DMS153 (cell line): ENCODE measurements at places on chromosomes 6 and 20.

DNA sequence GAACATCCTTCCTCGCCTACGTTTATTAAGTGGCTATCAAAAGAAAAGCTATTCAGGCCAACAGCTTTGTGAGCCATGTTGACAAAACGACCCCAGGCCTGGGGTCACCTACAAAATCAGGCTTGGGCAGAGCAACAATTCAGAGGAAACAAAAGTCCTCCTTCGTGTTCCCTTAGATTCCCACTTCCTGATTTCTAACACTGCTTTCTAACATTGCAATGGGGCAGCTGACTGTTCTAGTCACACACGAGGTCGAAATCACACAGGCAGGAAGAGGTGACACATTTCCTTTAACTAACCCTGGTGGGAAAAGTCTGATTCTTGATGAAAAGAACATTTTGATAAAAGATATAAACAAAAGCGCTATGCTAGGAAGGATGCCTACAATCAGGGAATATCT lies 31.9 kb downstream of the WDR27 start:
- no peak for DNase-seq

- DNase-seq: no peak
Observed at GRCh38 chr6:147733686-147734085, 225.2 kb downstream of the SAMD5 start.

- DNase-seq: no peak
Observed at GRCh38 chr6:148431413-148431812, 88.8 kb downstream of the SASH1 start.

- DNase-seq: no peak
Observed at GRCh38 chr6:147870506-147871110, 362.1 kb downstream of the SAMD5 start.

GRCh38 chr6:151071295-151071694 lies 168.5 kb upstream of the AKAP12 start:
- DNase-seq: no peak

DNA sequence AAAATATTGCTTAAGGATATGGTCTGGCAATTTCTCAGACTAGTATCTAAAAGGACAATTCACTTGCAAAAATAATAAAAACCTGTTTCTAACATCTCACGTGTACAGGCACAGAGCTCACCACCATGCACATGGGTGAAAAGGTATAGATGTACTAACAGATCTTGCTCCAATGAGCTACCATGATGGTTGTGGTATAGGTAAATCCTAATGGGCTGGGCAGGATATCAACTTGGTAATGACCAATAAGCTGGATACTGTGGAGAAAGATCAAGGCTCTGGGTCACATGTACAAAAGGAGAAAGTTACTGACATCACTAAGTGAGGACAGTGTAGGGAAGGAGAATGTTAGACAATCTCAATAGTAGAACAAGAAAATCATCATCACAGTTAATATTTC lies 111.0 kb upstream of the NUP153 start:
- DNase-seq: no peak

- DNase-seq: no peak
Observed at GRCh38 chr20:19712721-19713260, 45.3 kb upstream of the RIN2 start.

DNA sequence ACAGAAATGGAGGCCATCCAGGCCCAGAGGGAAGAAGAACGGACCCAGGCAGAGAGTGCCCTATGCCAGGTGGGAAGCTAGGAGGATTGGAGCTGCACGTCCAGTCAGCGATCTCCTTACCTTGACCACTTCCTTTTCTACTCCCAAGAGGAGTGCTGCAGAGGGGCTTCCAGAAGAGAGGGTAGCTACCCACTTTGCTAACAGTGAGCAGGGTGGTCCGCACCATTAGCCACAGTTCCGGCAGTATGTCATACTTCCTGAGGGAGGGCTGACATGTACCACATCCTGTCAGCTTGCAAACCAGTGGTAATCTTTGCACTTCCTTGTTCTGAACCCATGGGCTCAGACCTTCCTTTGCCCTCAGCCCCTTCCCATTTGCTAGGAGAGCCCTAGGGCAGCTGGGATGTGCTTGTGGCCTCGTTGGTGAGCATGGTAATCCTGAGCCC lies 35.4 kb downstream of the CEP250 start:
- no peak for DNase-seq

DNA sequence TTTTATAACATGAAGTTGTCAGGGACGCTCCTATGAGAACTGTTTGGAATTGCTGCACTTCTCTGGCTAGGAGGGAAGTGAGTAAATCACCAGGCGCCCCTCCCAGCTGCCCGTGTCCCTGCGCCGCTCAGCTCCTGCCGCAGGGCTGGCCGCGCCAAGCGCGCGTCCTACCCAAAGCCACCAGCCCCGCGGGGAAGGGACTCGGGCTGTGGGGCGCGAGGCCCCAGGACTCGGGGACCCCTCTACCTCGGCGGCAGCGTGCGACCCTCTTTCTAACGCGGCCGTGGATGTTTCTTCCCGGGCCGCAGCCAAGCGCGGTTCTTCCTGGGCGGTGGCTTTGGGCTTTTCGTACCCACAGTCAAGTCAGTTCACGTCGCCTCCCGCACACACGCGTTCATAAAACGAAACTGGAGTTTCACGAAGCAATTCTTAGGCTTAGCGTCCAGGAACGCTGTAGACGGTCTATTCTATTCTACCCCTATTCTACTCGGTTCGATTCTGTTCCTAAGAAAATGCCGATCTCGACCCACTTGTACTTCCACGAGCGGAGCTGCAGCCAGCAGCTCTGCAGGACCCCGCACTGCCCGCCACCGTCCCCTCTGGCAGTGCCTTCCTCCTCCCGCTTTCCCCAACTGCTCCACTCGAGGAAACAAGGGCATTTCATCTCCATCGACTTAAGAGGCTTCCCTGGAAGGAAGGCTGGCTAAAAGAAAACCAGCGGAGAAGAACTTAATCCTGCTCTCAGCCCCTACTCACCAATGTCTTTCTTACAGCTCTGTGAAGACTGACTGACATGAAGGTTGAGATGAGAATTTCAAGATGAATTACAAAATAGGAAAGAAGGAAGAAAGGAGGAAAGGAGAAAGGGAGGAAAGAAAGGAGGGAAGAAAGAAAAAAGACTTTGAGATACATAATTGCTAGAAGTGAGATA lies 15.4 kb downstream of the FOXC1 start:
- no peak for DNase-seq

- no peak for DNase-seq
Observed at GRCh38 chr6:166395351-166395750, 12.6 kb upstream of the MPC1 start.

GRCh38 chr6:107604549-107604948 lies 114.6 kb downstream of the SOBP start:
- DNase-seq: no peak

- no peak for DNase-seq
Observed at GRCh38 chr20:41260734-41261220, 56.8 kb downstream of the ZHX3 start.

GRCh38 chr6:88585276-88585692 lies 378.1 kb downstream of the RNGTT start:
- no peak for DNase-seq

GRCh38 chr6:79672631-79673111 lies 41.5 kb downstream of the SH3BGRL2 start:
- peak; percentile 28 for DNase-seq

GRCh38 chr20:40181676-40182075 lies 507.4 kb downstream of the MAFB start:
- no peak for DNase-seq

GRCh38 chr20:49569411-49570115 lies 1.6 kb upstream of the PTGIS start:
- DNase-seq: no peak

- no peak for DNase-seq
Observed at GRCh38 chr6:115947966-115948541, 112.6 kb downstream of the FRK start.

DNA sequence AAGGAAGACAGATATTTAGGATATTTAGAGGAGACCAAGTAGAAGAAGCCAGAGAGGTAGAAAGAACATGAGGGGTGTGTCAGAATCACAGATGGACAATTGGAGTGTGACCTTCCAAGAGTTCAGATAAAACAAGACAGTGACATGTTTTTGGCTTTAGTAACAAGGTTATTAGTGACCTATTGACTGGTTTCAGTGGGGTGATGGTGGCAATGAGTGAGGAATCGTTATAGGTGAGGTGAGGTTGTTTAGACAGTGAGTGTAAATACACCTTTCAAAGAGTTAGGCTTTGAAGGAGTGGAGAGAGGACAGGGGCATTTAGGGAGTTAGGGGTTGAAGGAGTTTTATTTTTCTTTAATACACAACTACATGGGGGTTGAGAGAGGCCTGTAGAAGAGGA lies 3.2 kb downstream of the SNRNP48 start:
- no peak for DNase-seq

DNA sequence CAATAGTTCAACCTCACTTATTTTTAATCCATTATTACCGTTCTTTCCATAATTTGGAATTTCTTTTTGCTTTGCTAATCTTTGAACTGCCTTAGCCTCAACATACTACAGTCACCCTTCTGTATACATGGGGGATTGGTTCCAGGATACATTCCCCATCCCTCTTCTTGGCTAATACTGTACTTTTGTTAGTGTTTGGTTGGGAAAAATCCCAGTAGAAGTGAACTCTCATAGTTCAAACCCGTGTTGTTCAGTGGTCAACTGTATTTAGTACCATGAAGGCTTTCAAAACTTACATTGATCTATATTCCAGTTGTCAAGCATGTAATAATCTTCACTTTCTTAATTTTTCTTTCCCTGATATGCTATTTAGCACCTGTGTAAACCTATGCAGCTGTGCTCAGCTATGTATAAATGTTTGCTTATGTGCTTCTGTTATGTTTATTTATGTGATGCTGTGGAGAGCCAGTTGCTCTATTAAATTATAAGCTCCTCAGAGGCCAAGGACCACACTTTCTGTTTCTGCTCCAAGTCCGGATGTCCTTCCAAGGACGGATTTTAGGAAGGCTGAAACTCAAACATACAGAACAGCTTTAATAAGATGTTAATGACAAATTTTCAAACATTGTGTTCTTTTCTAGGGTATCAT lies 33.3 kb upstream of the LAMA4 start:
- no peak for DNase-seq

- no peak for DNase-seq
Observed at GRCh38 chr6:79137671-79138070, 59.6 kb upstream of the PHIP start.

GRCh38 chr6:35798706-35799105 lies 1.6 kb upstream of the CLPS start:
- DNase-seq: no peak

- no peak for DNase-seq
Observed at GRCh38 chr6:168500519-168500918, 59.5 kb downstream of the SMOC2 start.

GRCh38 chr6:123928529-123928928 lies 124.9 kb downstream of the NKAIN2 start:
- no peak for DNase-seq

- DNase-seq: no peak
Observed at GRCh38 chr6:44035621-44036020, 91.6 kb downstream of the MRPL14 start.

GRCh38 chr20:4898282-4899244 lies 102.7 kb downstream of the SLC23A2 start:
- DNase-seq: no peak

DNA sequence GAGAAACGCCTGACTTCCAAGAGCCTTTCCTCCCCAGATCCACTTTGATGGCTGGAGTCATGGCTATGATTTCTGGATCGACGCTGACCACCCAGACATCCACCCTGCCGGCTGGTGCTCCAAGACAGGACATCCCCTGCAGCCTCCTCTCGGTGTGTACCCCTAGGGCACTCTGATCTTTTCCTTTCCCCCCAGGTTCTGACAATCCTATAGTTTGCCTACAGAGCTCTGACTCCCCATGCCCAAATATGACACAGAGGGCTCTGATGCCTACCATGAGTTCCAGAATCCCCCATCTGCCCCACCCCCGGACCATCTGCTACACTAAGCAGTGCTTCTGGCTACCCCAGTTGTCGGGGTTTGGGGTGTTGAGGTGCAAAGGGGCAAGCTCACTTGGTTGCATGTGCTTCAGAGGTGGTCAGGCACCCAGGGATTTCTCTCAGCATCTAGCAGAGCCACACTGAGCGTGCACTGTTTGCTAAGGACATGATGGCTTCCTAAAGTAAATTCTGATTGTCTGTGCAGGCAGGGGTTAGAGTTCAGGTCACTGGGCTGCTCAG lies 24.0 kb upstream of the SGK2 start:
- DNase-seq: no peak

GRCh38 chr20:20223981-20224380 lies 143.9 kb upstream of the INSM1 start:
- no peak for DNase-seq

DNA sequence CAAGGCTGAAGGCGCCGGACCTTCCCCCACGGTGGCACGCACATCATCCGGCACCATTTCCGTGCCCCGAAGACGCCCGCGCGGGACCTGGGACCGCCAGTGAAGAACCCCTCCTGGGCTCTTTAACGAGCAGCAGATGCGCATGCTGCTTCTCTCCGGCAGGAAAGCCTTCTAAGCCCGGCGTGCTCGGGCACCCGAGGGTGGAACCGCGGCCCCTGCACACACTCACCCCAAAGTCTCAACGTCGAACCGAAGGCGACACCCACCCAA lies 240 bp downstream of the FOXQ1 start:
- DNase-seq: no peak

DNA sequence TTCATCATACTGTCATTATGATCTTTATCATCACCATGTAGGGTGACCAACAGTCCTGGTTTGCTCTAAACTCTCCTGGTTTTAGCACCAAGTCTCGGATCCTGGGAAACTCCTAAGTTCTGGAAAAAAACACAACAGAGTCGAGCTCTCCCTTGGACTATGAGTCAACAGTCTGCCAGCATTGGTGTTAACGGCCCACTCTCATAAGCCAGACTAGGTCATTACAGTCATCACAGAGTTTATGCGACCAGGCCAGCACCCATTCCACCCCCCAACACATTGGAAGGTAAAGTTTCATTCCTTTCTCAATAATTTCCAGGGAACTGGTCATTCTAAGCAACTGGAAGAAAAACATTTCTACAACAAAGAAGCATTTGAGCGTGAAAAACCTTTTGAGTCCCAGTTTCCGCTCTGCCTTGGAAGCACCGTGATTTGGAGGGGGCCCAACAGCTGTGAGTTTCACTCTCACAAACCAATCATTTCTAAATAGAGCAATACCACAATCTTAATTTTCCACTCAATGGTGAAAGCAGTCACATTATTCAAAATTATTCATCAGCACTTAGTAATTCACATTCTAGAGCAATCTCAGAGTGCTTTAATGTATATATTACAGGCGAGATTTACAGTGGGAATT lies 445.0 kb downstream of the CDH26 start:
- DNase-seq: no peak

DNA sequence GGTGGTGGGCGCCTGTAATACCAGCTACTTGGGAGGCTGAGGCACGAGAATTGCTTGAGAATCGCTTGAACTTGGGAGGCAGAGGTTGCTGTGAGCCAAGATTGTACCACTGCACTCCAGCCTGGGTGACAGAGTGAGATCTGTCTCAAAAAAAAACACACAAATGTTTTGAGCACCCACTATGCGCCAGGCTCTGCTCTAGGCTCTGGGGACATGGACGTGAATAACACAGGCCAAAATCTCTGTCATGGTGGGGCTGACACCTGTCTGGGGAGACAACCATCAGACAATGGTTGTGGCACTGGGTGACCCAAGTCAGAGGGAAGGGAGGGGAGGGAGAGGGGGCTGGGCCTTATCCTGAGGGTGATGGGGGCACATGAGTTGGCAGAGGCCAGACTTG lies 62.7 kb downstream of the UBE2V1 start:
- DNase-seq: no peak

GRCh38 chr6:139330826-139331500 lies 39.2 kb upstream of the TXLNB start:
- DNase-seq: no peak

GRCh38 chr6:30754631-30755030 lies 10.3 kb upstream of the IER3 start:
- no peak for DNase-seq
